ENCODE measurements at places on chromosomes 12 and 14. TPM values are rescaled to one million over a fixed set of nuclear protein-coding genes. Genes with fewer than 3 reads are reported as not detected.
A peak's percentile ranks its signal among the peaks of the same experiment; 100 is the strongest.

- no peak for DNase-seq
Measured at GRCh38 chr12:40222247-40222646, 2.5 kb upstream of the LRRK2 start.

DNA sequence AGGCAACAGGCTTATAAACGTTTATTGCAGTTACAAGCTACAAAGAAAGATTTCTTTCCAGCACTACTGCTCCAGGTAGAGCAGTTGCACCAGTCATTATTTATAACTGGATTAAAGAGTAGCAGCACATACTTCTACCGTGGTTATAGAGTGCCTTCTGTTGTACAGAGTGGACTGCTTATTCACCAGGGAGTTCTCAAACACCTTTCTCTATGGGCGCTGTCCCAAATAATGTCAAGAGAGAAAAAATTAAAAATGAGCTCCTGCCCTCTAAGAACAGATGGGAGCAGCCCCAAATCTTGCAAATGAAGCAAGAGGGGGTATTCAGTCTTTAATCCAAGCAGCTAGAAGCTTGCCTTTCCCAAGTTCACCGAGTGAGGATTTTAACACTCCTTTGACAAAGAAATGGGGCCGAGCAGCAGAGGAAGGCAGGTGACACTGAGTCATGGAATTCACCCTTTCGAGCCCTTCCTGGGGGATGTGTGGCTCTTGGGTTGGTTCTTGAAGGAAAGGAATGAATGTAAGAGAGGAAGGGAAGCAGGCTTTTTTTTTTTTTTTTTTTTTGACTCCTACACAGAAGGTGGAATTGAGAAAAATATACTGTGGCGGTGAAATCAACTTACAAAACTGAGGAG lies 181.2 kb downstream of the PRKCH start:
- no peak for DNase-seq

- DNase-seq: no peak
Measured at GRCh38 chr14:31253746-31254471, 46.3 kb upstream of the HECTD1 start.

- no peak for DNase-seq
Measured at GRCh38 chr14:99325016-99325415, 53.0 kb upstream of the BCL11B start.

- no peak for DNase-seq
Measured at GRCh38 chr12:123094349-123095077, 56.4 kb downstream of the PITPNM2 start.

DNA sequence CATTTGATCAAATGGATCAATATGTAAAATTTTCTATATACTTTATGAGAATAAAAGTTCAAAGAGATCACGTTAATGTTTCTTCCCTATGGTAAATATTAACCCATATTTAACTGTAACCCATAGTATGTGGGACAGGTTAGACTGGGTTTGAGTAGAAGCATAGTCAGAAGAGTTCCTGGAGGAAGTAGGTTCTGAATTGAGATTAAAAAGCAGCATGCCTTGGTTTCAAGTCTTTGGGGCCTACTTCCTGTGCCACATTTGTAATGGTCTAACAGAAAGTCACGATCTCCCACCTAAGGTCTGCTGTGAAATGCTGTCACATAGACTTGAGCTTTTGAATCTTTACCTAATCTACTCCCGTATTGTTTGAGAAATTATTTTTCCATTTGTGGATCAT lies 63.8 kb downstream of the FIGNL2 start:
- DNase-seq: no peak

DNA sequence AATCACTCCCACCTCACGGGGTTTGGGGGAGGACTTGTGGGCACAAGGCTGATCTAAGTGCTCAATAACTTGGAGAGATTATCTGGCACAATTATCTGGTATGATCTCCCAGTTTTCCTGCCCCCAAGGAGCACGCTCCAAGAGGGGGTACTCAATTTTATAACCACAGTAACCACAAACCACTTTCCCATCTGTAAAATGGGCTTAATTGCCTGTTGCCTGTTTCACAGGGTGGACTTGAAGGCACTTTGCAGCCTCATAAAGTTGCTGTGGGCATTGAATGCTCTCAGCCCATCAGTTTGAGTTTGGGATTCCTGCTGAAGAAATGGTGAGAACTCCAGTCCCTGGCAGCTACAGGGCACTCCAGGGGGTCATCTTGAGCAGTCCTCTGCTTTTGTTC lies 4.4 kb downstream of the SLC8B1 start:
- DNase-seq: no peak

- DNase-seq: peak; percentile 55
Measured at GRCh38 chr12:6927379-6928021, at the start of gene ATN1. ATN1 (plus strand) TSS chr12:6927959; CDS start chr12:6934002, 6,043 bp downstream.

- DNase-seq: no peak
Measured at GRCh38 chr12:123263196-123263817, 8.3 kb downstream of the CDK2AP1 start.

LGALS3 gene
- total RNA-seq: 6.0 TPM

TRMT61A gene
- 9.9 TPM for total RNA-seq

KRT80 gene
- total RNA-seq: not detected

PRB4 gene
- total RNA-seq: not detected

ACSS3 gene
- not detected for total RNA-seq

Measured in activated CD8-positive, alpha-beta T cell treated with anti-CD3 and anti-CD28 coated beads for 36 hours (primary cell).